ENCODE measurements at places on chromosomes 11 and 22.

DNA sequence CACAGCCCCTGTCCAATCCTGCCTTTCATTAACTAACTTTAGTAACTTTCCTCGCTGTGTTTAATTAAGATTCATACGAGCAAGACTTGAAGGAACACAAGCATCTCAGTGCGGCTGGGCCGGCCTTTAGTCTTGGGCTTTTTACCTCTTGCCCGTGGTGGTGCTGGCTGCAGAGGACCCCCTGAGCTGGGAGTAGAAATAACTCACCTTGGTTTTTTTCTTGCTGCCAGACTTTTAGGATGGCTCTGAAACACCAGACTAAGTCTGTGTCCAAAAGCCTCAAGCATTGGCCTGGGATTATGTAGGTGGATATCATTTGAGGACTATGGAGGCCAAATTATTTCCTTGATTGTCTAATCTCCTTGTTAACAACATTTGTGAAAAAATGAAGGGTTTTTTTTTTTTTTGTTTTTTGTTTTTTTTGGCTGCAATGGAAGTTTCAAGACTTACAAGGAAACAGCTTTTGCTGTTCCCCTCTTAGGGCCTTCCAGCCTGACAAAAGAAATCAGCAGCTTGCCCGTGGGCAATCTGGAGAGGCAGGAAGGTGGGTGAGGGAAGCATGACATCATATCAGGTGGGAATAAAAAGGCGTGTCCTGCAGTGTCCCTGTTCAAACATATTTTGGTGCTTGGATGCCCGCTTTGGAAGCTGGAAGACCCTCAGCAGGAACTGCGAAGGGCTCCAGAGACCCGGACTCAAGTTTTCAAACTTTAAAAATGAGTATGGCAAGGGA is 44.0 kb downstream of the SMIM38 start:
- DNase-seq = no peak

- DNase-seq = no peak
Measured at GRCh38 chr22:32574411-32574810, 99.8 kb downstream of the FBXO7 start.

DNA sequence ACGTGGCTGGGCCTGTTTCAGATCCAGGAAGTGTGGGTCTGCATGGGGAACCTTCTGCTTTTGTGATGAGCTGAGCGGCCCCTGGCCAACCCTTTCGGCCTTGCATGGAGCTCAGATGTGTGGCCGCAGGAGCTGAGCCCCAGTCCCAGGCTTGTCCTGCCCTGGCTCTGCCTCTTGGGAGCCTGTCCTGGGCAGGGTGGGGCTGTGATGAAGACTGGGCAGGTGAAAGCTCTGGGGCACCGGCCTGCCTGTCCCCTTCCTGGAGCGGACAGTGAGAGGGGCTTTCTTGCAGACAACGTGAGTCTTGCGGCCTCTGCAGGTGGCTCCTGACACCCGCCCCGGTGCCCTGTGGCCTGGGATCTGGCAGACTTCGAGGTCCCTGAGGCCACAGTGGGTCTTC is 1296.6 kb downstream of the BRD1 start:
- DNase-seq = no peak

- DNase-seq = no peak
Measured at GRCh38 chr22:19728836-19729235, 5.5 kb downstream of the GP1BB start.

DNA sequence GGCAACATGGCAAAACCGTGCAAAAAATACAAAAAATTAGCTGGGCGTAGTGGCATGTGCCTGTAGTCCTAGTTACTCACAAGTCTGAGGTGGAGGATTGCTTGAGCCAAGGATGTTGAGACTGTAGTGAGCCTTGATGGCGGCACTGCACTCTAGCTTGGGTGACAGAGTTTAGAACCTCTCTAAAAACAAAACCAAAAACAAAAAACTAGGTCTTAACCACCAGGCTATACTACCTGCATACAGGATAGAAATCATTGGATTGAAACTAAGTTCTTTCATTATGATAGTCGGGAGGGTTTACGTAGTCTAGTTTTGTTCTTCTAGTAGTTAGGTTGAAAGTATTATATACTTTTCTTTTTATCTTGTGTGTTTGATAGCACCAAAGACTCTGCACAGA is 5.8 kb downstream of the RNF214 start:
- DNase-seq = no peak

DNA sequence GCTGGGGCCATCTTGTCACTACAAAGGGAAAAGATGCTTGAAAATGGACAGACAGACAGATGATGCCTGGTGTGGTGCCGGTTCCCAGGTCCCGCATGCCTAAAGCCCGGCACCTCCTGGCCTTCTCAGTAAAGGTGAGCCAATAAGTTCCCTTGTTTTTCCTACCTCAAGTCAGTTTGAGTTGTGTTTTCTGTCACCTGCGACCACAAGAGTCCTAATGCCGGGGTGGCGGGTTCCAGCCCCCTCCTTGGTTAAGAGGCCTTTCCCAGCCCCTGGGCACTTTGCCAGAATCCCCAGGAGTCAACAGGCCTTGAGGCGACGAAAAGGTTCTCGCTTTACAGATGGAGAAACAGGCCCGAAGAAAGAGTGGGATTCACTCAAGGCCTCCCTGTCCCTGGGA is 9.0 kb downstream of the FGF19 start:
- DNase-seq = no peak

All from thoracic aorta (tissue), 2 donors.